ENCODE measurements at places on chromosomes 3 and 15. TPM values are rescaled to one million over a fixed set of nuclear protein-coding genes. Genes with fewer than 3 reads are reported as not detected.

IMPG2 gene
- total RNA-seq, result 0.04 TPM

SCG3 gene
- not detected for total RNA-seq

ZBED2 gene
- total RNA-seq, result 0.19 TPM

CEMIP gene
- 0.84 TPM for total RNA-seq

MEX3B gene
- 5.9 TPM for total RNA-seq

NTRK3 gene
- 27.5 TPM for total RNA-seq
